ENCODE measurements at places on chromosomes 3 and 15.

DNA sequence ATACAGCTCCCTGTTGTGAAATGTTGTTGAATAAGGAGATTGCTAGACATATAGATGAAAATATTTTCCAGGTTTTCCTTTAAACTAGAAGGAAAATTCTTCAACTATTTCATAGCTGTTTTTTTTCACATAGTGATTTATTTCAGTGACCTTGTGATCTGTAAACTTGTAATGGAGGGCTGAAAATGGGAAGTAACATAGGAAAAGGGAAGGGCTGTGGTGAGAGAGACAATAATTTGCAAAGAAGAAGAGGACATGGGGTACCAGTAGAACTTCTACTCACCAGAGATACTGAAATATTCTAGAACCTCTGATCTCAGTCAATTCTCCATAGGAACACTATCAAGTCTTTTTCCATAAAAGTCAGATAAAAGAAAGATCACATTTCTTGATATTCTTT is 60.4 kb downstream of the PLS1 start:
- no peak for DNase-seq

- no peak for DNase-seq
Observed at GRCh38 chr3:27097182-27097581, 272.0 kb downstream of the NEK10 start.

DNA sequence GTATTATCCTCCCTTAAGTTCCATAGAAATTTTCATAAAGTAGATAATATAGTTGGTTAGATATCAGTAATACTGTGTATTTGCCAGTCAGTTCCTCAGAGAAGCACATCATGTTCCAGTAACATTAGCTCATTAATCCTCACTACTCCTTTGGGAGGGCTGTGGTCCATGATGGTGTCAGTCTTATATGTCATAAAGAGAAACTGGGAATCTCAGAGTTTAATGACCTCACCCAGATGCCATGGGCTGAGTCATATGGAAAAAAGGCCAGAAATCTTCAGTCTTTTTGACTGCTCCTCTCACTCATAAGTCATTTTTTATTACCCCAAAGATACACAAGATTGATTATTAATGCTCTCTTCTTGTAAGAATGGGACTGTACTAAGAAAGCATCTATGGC is 188.6 kb downstream of the CHL1 start:
- no peak for DNase-seq

DNA sequence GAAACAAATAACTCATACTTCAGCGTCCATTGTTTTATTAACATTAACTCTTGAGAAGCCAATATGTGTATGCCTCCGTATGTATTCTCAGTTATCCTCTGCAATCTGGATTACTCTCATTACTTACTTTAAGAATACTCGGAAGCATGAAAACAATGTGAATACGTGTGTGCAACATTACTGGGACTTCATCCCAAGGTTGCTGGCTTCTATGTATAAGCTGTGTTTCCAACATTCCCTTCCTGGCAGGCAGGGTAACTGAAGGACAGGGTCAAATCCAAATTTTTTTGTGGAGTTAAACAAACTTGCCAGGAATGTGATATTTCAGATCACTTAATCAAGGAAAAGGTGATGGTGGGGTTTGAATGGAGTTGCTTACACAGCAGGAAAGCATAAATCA is 34.5 kb upstream of the NR1I2 start:
- no peak for DNase-seq

GRCh38 chr3:112391648-112392047 is 58.7 kb downstream of the CD200 start:
- no peak for DNase-seq

DNA sequence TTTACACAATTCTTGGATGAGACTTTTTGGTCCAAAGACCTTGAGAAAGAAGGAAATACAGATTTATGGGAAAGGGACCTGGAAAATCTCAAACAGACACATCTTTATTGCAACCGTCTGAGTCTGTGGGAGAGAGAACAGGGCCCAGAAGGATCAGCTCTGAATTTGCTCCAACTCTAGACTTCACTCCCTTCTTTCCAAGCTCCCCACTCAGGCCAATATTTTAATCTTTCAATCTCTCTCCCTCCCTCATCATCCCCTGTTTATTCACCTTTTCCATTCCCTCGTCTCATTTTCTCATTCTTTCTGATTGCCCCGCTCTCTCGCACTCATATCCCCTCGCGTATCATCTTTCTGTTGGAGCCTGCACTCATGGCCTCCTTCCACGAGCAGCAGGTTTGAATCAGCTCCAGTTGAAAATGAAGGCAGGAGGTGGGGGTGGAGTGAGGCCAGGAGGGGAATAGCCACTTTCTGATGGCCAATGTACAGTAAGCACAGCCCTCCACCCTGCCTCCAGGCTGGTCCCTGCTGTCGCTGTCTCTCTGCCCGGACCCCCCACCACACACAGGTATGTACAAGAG is 63.6 kb upstream of the BOC start:
- no peak for DNase-seq

GRCh38 chr3:149115114-149115513 is 14.3 kb upstream of the HPS3 start:
- no peak for DNase-seq

DNA sequence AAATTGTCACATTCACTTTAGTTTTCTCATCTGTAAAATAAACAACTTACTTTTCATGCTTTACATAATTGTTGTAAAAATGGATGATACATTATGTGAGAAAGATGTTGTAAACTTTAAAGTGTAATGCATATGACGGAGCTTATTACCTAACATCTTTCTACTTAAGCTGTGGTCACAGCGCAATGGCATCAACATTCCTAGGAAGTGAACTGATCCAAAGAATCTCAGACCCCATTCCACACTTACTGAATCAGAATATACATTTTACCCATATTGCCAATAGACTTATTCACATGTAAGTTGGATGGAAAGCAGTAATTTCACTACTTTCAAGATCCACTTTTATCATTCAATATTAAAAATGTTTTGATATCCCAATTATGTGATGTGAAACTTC is 497.5 kb downstream of the FGF12 start:
- no peak for DNase-seq

DNA sequence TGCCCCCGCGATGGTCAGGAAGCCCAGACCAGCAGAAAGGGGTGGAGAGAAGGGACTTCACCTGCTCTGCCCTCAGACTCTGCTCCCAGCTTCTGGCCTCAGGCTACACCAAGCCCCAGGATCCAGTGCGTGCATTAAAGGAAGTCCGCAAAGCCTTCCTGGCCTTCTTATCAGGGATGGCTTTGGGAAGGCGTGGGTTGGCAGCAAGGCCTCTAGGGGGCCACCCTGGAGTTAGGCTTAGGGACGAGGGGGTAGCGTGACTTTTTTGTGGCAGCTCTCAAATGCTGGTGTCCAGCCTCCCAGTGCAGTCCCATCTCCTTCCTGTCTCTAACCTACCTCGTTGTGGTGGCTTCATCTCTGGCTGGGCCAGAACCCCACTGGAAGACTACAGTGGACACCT is 18.9 kb upstream of the RPL29 start:
- no peak for DNase-seq

- DNase-seq: no peak
Observed at GRCh38 chr15:50377867-50378751, 23.1 kb upstream of the GABPB1 start.

DNA sequence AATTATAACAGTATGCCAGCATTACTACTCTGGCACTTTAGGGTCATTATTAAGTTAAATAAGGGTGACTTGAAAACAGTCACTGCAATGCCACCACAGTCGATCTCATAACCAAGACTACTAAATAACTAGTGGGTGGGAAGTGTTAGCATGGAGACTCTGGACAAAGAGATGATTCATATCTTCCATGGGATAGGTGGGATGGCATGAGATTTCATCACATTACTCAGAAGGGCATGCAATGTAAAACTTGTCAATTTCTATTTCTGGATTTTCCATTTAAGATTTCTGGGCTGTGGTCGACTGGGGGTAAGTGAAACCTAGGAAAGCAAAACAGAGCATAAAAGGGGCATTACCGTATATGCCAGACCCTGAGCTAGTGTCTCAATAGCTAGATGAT is 538.9 kb upstream of the GRM7 start:
- DNase-seq: no peak

- DNase-seq: no peak
Observed at GRCh38 chr3:193310914-193311723, 67.4 kb downstream of the ATP13A5 start.

GRCh38 chr3:45515999-45516725 is 78.4 kb upstream of the LIMD1 start:
- no peak for DNase-seq

GRCh38 chr3:108863799-108864135 is 41.2 kb downstream of the TRAT1 start:
- DNase-seq: no peak

GRCh38 chr3:28745436-28745835 is 396.8 kb upstream of the AZI2 start:
- DNase-seq: no peak

- no peak for DNase-seq
Observed at GRCh38 chr3:73624821-73625665, at the start of gene PDZRN3. Gene PDZRN3 (minus strand): TSS chr3:73624941.

DNA sequence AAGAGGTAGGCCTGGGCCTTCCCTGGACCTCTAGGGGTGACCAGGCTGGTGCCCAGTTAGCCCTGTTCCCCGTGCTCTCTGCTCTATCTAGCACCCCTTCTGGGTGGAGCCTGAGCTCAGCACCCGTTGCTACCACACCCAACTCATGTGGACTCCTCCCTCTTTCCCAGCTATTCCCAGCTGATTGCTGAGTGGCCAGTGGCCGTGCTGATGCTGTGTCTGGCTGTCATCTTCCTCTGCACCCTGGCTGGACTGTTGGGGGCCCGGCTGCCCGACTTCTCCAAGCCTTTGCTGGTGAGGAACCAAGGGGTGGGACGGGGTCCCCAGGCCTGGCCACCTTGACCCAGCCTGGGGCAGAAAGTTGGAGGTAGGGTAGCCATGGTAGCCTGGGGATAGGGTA is 6.2 kb downstream of the DISP2 start:
- DNase-seq: no peak

- DNase-seq: no peak
Observed at GRCh38 chr3:30685267-30685667, 78.9 kb downstream of the TGFBR2 start.

DNA sequence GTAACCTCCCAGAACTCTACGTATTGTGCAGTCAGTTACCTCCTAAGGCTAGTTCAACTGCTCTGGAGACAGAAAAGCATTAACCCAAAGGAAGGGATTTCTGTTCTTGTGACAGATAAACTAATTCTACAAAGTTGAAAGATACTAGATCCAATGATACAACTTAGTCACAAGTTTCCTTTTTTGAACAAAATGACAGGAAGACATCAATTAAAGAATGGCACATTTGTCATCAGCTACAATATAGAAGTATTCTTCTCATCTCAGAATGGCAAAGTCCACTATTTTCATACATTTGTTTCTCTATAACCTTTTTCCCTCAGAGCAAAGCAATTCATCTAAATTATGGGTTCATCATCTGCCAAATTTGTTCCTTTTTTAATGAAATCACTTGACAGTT is 43.7 kb downstream of the ISL2 start:
- no peak for DNase-seq

DNA sequence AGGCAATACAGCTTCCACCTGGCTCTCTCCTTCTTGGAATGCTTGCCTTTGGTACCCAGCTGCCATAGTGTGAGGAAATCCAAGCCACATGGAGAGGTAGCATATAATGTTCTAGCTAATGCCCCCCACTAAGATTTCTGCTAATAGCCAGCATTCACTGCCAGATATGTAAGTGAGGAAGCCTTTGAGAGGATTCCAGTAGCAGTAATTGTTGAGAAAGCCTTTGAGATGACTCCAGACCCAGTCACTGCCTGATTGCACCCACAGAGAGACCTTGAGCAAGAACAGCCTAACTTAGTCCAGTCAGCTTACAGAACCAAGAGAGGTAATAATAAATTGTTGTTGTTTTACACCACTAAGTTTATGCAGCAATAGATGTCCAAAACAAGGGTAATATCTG is 63.1 kb downstream of the STRIT1 start:
- DNase-seq: no peak

- DNase-seq: no peak
Observed at GRCh38 chr15:33101036-33101435, 93.5 kb downstream of the FMN1 start.

DNA sequence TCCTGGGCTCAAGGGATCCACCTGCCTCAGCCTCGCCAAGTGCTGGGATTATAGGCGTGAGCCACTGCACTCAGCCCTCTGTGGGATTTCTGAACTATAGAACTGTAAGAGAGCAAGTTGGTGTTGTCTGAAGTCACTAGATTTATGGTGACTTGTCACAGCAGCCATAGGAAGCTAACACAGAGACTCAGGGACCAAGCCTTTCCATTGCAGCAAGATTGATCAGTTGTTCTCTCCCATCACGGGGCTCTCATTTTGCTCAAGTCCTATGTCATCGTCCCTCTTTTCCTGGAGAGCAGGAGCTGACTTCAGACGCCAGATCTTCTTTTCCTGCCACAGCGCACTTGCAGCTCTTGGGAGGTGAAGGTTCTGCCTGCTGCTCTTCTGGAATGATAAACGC is 61.0 kb downstream of the APBA2 start:
- no peak for DNase-seq

All from progenitor cell of endocrine pancreas (in vitro differentiated cells).